NCI-H1105 treated with DMSO at 0.1 percent for 48 hours (cell line): ENCODE measurements at places on chromosomes 7 and 10.

DNA sequence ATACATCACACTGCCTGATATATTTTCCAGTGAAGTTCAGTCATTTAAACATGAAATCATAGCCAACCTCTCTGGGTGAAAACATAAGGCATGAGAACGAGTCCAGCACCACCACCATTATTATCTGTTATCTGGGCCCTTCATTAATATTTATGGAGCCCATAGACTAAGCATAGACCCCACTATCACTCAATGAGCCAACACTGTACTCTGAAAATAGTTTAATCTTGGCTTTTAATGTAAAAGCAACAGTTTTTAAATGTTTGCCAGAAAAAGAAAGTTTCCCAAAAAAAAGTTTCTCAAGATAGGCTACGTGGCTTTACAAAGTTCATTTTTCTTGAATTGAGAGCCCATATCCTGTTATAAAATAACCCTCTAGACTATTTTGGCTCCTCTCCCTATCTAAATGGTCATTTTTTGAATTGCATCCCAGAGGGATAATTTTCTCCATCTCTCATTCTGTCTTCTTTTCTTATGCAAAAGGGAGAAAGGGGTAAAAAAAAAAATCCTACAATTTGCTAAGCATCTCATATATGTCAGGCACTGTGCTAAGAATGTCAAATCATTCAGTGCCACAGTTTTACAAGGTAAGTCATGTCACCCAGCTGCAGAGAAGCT, 66.1 kb downstream of the FZD1 start:
- DNase-seq, result no peak

DNA sequence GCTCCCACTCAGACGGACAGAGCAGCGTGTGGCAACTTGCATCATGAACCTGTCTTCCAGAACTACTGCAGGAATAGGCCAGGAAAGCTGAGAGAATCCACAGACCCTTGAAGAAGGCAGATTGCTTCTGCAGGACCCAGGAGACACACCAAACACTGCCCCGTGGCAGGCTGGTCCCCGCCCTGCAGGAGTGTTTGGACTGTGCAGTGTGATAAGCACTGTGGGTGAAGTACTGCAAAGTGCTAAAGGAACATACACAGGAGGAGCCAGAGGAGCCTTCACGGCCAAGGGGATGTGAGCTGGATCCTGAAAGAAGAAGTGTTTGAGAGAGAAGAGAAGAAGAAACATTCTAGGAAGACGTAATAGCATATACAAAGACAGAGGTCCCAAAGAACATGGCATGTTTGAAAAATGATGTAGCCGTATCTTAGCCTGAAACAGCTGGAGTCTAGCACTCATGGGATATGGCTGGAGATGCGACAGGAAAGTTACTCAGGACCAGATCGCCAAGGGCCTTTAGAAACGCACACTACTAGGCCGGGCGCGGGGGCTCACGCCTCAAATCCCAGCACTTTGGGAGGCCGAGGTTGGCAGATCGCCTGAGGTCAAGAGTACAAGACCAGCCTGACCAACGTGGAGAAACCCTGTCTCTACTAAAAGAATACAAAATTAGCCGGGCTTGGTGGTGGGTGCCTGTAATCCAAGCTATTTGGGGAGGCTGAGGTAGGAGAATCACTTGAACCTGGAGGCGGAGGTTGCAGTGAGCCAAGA, 96.9 kb upstream of the RHEB start:
- DNase-seq, result no peak

DNA sequence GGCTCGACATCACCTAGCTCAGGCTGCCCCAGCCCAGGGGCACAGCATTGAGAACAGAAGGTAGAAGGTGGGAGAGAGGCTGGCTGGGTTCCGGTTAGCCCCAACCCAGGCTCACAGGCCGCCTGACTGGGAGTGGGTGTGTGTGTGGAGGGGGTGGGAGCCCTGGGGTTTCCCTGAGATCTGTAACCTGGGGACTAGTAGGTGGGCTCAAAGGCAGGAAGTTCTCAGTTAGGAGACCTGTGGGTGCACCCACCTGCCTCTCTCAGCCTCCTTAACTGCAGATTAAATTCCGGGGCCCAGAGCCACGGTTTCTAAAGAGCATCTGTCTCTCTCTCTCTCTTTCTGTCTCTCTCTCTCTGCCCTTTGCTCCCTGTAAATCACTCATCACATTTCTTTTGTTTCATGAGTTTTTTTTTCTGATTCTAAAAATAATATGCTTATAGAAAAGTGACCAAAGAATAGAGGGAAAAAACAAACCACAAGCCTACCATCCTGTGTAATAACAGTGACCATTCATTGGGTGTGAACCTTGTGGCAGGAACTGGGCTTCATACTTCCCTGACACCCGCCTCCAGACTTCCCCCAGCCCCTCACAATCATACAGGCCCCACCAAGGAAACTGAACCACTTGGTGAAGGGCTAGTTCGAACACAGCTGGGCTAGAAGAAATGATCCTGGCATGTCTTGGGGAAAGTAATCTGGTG, 83.4 kb upstream of the SMNDC1 start:
- no peak for DNase-seq

DNA sequence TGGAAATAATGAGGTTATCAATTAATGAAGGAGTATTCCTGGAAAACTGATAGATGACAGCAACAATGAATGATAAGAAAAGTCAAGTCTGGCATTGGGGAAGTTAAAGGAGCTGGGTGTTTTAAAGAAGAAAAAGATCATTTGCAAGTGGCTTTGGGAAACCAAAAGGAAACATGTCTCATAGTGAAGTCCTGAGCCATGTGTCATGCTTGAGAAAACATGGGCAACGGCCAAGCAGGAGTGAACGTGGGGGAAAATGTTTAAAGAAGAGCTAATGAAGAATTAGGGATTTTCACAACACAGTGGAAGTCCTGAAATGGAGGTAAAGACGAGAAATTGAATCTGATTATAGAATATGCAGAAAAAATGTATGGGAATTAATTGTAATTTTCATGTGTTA, 1383.2 kb upstream of the CELF2 start:
- DNase-seq, result no peak

DNA sequence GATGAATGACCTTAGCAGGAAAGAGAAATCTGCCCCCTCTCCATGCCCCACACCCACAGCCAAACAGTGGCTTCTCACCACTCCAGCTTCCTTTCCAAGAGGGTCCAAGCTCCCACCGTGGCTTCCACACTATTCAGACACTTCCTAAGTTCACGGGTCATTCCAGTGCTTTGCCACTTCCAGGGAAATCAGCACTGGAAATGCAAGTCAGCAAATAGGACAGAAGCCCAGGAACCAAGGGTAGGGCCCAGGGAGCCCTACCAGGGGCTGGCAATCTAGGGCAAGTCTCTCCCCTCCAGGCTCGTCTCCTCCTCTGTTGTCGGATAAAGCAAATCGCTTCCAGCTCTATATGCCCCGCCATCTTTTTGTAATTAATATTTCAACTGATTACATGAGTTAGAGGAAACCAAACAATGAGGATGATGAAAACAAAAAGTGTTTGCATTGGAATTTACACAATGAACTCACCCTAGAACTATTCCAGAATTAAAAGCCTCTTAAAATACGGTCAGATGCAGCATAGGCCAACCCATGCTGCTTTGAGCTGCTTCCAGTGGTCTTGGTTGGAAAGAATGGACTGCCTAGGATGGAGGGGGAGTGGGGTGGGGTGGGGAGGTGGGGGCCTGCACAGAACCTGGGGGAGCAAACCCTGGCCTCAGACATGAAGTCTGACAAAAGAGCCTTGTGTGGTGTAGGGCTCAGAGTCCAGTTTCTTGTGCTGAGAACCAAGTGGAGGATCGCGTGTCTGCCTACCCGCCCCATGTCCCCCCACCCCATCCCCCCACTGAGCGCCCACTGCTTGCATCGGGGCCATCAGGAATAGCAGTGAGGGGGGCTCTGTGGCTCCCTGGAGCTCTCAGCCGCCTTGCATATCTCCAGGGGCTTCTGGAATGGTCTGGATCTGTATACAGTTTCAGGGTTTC, 74.6 kb upstream of the CPXM2 start:
- no peak for DNase-seq

DNA sequence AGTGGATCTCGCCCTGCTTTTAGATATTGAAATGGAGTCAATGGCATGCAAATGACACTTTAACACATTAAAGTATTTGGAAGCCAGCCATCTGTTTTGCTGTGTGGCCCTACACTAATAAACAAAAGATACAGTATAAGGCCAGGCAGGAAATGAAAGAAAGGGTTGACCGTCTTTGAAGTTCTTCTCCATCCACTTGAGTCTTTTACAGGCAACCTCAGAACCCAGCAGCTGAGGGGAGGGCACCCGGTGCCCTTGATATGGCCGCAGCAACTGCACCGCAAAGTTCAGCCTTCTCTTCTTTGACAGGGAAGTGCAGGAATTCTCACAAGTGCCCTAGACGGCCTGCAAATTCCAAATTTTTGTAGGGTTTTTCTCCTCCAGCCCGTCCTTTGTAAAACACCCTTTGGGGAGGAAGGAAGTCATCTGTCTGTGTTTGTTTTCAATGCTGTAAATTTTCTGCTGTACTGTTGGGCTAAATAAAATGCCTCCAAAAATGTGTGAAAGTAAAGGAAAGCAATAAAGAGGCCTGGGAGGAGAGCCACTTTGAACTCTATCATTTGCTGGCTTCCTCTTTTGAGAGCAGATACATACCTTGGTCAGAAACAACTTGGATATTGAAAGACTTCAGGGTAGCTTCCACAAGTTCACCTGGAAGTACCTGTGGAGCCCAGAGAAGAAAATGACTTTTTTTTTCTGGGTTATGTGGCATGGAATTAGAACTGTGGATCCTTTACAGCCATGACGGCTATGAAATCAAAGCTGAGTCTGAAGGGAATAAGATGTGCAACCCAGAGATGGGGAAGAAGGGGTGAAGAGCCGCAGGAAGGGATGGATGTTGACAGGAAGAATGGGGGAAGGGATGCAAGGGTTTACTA, 3.6 kb downstream of the HOXA1 start:
- DNase-seq, result no peak

- DNase-seq, result peak; percentile 64
These were observed 60.3 kb upstream of the ABLIM1 start for GRCh38 chr10:114718374-114718773.

- no peak for DNase-seq
These were observed 29.4 kb upstream of the KNDC1 start for GRCh38 chr10:133130602-133131001.

- DNase-seq, result no peak
These were observed 19.8 kb downstream of the ZNF107 start for GRCh38 chr7:64685741-64686140.

DNA sequence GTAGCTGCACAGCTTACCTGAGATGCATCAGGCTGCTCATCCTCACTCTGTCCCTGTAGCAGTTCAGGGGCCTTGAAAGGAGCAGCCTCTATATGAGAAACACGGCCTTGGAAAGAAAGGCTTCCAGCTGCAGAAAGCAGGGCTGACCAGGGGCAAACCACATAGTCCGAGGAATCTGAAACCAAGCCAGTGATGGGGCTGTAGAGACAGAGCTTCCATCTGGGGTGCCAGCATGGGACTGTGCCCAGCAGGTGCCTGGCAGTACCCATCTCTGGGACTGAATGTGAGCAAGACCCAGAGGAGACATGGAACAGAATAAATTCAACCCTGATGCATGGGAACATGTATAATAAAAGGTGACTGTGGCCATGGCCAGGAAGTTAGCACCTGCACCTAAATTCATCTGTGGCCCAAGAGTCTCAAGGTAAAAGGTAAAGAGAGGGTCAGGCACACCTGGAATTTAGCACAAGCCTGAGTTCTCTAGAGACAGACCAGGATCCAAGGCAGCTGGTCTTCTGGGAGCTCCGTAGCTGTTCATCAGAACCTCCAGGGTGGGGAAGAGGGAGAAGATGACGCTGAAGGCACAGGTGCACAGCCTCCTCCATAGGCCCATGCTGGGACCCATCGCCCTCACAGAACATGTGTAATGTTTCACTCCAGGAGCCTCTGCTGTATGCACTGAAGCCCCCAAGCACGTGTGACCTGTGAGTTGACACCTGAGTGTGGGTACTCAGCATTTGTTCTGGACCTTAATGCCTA, 25.3 kb downstream of the FRMPD2 start:
- no peak for DNase-seq

DNA sequence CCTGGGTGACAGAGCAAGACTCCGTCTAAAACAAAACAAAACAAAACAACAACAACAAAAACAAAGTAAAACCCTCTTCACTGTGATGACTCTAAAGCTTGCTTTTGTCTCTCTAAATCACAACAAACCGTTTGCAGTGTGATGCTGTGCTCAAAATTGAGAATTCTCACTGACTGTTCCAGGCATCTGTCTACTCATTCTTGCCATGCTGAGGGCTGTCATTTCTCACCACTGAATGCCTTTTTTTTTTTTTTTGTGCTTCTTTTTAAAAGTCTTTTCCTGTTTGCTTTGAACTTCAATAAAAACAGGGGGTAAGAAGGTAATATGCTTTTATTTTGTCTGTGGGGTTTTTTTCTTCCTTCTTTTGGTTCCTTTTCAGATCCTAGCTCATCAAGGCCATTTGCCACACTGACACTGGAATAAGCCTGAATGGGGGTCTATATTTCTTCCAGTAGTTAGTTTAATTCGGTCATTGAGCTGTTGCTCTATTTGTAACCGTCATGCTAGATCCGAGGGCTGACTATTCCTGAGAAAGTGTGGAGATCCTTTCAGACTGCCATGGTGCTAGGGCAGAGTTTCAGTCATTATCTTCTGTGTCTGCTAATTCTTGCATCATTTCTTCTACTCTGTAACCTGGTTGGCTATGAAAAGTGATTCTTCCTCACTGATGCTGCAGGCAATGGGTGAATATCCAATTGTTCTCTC, 10.6 kb downstream of the FAS start:
- DNase-seq, result no peak

DNA sequence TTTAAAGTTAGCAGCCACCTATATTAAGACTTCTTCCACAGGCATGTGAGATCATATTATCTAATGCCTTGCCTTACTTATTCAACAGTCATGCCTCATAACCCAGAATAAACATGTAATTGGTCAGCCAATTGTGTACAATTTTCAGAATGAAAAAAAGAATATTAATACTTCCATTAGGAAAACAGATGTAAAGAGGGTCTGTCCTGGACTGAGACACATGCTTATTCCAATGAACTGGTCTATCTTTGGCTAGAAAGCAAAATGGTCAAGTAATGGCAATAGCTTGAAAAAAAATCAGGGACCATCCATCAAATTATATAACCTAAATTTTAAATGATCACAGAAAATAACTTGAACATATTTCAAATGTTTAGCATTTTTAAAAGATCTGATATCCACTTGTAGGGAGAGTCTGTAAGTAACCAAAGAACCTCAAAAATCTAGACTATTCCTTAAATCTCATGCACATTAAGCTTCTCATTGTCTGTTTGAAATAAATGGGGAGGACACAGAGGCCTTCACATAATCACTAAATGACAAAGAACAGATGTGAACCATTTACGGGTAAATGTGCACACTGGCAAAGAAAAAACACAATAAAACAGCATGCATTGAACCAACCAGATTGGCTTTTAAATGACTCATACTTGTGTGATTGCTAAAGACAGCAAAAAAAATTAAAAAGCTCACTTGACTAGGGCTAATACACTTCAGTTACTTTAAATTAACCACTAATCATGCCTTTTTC, 568.8 kb upstream of the PCDH15 start:
- DNase-seq, result no peak

DNA sequence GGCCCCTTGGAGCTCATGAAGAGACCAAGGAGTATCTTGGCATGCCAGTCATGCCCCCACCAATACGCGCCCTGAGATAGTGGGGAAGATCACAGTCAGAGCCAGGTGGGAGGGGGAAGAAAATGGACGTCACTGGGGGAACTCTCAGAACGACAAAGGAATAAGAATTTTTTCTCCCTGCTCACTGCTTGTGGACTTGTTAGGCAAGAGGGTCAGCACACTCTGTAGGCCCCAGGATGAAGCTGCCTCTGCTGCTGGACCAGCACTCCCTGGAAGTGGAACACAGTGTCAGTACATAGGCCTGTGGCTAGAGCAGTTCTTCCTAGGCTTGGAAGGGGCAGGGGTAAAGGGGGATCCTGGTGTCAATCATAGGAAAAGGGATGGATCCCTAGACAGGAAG, 46.5 kb downstream of the DRGX start:
- no peak for DNase-seq

- DNase-seq, result peak; percentile 22
These were observed 1.2 kb upstream of the MAP3K8 start for GRCh38 chr10:30432622-30433305.
